ENCODE measurements at places on chromosomes 4 and X.
A peak's percentile ranks its signal among the peaks of the same experiment; 100 is the strongest.

- no peak for DNase-seq
Observed at GRCh38 chr4:65669111-65670019, 924 bp downstream of the EPHA5 start.

DNA sequence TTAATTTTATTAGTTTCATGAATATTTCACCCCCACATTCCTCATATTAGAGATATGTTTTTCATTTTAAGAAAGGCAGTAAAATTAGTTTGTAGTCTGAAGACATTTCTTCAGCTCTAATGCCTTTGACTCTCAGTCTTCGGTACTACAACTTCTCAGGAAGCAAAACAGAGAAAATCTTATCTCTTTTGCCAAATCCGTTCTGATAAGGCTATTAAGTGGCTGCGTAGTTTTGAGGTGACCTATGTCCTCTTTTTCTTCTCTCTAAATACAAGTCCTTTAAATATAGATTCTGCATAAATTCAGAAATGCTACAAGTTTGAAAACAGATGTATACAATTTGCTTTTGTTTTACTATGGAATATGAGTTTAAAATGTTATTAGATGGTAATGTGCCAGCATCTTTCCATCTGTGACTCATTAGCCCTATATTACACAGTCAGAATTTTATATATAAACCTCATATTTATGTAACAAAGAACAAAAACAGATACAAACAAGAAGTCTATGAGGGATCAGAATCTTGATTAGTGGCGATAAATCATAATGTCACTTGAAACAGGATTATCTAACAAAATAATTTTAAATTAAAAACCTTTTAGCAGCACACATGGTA is 181.2 kb upstream of the ETNPPL start:
- DNase-seq, result no peak

DNA sequence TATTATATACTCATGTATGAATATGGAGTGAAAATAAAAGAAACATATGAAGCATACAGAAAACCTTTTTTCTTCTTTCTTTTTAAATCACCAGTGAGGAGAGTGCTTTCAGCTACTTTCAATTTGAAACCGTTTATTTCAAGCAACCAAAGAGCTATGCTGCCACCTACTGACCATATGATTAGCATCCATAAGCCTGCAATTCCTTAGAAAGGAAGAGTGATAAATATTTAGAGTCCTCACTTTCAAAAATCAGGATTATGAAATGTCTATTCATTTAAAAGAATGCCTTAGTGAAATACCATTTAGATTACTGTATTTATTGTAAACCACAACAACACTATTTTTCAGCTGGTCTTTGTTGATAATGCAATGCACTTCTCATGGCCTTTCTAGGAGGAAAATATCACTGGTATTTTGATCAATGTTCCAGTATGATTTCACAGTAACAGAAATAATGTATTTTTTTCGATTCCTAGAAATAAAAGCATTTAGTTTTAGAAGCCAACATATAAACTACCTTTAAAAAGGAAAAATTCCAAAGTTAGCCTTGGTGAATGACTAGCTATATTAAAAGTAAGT is 667.6 kb downstream of the PCDH18 start:
- peak; percentile 58 for DNase-seq

DNA sequence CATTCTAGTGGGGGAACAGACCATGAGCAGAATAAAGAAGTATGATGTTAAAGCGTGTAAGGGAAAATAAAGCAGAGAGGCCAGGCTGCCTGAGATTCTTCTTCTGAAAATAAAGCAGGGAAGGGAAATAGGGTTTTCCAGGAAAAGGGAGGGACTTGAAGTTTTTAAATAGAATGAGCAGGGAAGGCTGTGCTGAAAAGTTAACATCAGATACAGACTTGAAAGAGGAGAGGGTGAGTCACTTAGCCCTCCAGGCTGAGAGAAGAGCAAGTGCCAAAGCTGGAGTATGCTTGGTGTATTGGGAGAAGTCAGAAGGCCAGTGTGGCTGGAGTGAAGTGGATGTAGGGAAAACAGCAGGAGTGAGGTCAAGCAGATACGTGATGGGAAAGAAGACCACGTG is 10.0 kb upstream of the PLK4 start:
- DNase-seq, result peak; percentile 38

DNA sequence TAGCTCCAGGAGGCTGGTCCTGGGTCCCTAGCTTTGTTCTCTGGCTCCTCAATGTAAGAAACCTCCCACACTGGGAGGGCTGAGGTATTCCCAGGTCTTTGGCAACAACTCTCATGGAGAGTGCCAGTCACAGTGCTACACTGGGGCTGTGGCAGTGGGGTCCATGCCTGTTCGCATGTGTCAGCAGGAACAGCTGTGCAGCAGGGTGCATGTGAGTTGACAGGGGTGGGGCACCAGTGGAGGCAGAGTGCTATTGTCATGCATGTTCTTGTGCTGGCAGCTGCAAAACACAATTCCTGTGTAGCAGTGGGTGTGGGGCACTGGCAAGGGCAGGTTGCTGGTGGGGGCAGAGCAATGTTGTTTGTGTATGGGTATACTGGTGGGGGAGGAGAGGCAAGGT is 246.0 kb downstream of the CXXC4 start:
- no peak for DNase-seq

DNA sequence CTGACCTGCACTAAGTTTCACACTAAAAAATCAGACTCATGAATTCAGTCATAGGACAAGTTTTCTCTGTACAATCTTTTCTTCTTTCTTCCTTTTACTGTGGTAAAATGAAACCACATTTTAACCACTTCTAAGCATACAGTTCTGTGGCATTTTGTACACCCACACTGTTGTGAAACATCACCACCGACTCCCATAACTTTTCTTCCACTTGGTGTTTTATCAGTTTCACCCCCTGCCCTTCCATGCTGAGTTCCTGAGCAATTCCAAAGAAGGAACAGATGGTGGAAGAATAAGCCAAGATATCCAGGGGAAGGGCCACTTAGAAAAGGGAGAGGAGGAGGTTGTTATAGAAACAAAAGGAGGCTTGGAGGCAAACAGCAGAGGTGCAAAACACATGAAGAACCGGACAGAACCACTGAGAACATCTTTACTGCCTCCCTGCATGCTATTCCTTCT is 22.6 kb downstream of the SLC25A4 start:
- peak; percentile 46 for DNase-seq

GRCh38 chrX:40268188-40268520 is 170.4 kb upstream of the BCOR start:
- no peak for DNase-seq

- no peak for DNase-seq
Observed at GRCh38 chr4:65472531-65472930, 197.8 kb downstream of the EPHA5 start.

DNA sequence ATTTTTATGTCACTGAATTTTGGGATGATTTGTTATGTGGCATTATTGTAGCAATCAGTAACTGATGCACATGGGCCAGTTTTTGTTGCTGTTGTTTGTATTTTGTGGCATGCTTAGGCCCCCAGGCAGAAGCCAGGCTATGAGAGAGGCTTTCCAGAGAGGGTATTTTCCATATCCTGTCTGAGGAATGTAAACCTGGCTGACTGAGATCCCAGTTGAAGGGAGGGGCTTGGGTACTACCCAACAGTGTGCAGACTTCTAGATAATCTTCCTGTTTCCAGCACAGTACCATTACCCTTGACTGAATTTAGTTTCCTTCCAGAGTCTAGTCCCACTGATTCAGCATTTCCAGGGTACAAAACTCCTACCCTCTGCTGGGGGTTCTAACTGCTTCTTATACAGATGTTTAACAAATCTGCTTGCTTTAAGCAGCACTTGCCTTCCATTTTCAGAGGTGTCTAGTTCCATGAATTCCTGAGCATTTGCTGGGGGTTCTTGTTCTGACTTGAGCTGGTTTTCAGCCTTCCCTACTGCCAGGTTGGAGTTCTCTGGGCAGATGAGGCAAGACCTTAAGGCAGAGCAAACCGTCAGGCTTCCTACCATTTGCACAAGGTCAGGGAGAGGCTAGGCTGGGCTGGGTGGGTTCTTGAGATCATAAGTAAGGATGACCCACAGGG is 104.7 kb upstream of the EGFL6 start:
- no peak for DNase-seq

DNA sequence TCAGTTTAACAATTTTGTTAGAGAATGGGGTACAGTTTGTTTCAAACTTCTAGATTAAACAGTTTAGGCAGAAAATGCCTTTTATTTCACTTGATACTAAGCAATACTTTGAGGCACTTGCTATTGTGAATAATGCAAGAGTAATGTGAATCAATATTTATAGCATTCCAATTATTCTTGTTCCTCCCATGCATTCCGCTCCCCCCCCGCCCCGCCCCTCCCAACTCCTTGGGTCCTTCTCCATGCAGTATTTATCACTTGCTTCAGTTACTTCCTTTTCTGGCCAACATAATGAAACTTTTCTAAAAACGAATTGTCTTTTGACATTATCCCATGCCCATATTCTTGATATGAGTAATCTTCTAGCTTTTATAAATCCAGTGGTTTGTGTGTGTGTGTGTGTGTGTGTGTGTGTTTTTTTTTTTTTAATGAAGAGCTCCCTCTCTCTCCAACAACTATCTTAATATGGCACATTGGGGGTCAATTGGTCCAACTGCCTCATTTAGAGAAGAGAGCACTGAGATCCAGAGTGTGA is 1.6 kb downstream of the BANK1 start:
- DNase-seq, result no peak

GRCh38 chrX:47182106-47182700 is 11.4 kb upstream of the UBA1 start:
- no peak for DNase-seq

- DNase-seq, result no peak
Observed at GRCh38 chr4:164596318-164596878, 157.5 kb upstream of the SMIM31 start.

DNA sequence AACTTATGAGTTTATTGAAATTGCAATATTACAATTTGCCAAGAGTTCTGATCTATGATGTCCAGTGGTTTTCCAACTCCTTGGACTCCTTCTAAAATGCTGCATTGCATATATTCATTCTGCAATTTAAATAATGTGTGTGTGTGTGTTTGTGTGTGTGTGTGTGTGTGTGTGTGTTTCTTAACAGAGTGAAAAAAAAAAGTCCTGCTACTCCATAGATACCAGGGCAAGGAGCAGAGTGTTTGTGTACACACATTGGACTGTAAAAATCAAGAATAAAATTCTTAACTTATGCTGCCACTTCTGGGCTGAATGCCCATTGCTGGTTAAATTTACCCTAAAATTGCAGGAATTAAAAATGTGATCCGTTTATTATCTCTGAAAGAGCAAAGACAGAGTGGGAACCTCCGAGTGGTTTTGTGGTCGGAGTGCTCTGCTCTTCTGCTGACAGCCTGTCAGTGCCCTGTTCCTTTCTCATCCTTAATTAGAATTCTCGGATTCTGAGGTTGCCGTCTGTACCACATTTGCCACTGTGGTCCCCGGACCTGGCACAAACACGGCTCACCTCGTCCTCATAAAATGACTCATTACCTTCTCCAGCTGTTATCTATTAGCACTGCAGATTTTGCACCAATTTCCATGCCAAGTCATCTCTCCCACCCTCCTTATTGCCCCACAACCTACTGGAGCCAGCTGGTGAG is 355.5 kb downstream of the KCNIP4 start:
- no peak for DNase-seq

DNA sequence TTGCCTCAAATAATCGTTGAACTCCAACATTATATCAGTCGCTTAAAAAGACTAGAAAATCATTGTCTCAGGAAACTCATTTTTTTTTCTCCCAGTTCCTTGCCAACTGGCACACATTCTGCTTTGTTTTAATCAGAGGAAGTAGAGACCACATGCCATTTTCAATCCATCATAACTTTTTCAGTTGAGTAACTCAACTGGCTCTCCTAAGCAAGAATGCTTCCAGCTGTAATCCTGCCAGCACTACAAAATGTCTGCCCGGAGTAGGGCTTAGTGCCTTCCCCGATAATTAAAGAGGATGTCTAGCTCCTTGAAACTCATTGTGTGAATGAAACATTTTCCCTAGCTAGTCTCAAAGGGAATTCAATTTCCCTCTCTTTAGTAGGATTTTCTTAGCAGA is 33.0 kb downstream of the FREM3 start:
- no peak for DNase-seq

DNA sequence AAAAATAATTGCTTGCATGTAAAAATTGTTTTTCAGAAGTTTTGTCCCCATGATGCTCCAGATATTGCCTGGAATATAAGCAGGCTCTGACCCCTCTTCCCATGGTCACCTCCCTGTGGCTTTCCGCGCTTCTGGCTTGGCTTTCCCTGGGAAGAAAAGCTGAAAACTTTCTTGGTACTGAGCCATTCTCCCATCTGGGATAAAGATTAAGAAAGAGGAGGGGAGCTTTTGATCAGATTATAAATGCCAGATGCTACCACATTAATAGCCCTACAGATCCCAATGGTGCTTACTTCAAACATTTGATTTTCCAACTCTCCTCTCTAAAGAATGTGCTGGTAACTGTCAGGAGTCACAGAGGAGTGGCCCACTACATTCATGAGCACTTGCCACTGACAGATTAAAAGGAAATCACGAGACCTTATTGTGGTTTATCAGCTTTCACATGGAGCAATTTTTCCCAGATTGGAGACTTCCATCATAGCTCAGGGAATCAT is 54.4 kb upstream of the GAB1 start:
- DNase-seq, result no peak

Measured in AG04450 (cell line).